ENCODE measurements at places on chromosomes 6 and 20.

DNA sequence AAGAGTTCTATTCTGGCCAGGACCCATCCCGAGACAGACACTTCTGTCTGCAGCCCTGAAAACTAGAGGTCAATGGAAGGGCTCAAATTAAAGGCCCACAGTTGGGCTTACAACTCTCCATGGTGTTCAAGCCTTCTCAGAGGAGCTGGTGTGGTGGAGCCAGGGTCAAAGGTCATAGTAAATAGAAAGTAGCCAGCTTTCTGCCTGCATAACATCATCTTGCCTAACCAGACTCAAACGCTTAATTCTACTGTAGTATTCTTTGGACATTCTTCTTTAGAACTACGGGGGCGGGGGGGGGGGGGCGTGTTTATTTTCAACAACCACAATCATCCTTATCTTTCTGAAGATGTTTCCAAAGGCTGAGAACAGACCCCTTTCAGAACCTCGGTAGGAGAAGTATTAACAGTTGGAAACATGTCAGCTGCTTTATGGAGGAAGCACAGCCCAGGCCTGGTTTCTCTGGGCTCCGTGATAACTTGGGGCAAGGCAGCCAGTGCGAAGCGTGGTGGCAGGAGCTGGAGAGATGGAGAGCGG lies 1.5 kb upstream of the RREB1 start:
- DNase-seq, result no peak

DNA sequence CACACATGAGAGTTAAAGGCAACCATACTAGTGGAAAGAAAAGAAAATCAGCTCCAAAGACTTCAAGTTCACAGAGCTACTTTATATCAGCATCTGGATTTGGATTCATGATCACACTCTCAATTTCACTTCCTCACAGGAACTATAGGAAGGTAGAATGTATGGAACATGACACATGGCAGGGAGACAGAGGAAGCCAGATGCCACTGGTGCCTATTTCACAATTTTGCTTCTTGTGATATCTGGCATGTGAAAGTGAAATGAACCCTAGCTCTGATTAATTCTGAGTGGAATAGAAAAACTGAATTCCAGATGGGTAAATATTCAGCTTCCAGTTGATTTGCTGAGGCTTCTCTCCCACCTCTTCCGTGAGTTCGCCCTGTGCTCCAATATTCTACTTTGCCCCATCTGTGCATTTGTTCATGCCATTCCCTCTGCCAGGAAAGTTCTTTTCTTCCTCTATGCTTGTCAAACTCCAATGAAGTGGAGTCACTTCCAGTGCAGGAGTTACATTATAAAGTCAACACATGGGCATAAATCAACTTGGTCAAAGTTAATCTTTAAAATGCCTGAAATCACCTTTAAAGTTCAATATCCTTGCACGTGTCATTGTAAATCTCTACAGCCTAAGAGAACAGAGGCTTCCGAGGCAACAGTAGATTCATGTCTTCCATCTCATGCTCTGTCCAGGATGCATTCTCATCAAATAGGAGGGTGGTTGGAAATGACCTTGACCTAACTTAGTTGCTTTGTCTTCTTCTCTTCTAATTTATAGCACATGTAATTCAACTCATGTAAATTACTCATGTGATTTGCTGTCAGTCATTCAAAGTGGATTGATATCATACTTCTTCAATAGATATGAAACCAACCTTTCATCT lies 275.3 kb downstream of the HIVEP2 start:
- DNase-seq, result no peak

DNA sequence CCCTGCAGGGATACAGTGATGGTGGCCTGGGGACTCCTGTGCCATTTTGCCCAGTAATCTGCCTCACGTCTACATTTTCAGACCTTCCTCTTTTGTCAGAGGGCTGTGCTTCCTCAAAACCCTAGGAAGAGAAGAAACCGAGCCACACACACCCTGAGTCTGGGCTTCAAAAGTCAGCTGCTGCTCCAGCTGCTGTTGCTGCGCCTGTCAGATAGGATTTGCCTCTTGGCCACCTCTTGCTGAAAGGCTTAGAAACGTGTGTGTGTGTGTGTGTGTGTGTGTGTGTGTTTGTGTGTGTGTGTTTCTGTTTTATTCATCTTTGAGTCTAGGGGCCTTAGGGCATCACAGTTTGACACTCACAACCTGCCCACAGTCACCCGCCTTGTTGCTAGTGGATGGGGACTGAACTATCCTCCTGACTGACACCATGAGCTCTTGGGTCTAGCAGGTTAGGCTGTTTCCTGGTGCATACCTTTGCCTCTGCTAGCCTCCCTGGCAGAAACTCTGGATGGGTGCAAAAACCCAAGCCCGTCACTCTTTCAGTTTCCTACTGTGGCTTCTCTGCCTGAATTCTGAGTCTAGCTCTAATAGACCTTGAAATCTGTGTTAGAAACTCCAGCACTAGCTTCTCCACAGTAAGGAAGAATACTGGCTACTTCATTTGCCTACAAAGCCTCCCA lies 94.9 kb upstream of the CEP85L start:
- DNase-seq, result no peak

GRCh38 chr20:48632017-48632824 lies 195.6 kb downstream of the PREX1 start:
- DNase-seq, result no peak

- no peak for DNase-seq
Measured at GRCh38 chr20:3071610-3072529, at the start of gene OXT. OXT (plus strand) TSS chr20:3071620; CDS start chr20:3071656, 36 bp downstream.

DNA sequence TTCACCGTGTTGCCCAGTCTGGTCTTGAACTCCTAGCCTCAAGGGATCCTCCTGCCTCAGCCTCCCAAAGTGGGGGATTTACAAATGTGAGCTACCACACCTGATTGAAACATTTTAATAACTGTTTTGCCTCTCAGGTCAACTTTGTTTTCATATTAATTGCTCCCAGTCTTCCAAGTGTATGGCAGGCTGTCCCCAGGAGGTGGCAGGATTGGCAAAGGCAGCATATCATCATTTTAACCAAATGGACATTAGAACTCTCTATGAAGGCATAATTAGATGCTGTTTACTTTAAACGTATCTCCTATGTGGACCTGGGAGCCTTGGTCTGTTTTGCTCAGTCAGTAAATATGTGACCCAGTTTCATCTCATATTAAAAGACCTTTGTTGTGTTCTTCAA lies 59.2 kb upstream of the CSE1L start:
- no peak for DNase-seq

GRCh38 chr6:18323935-18324705 lies 59.8 kb upstream of the DEK start:
- DNase-seq, result no peak

DNA sequence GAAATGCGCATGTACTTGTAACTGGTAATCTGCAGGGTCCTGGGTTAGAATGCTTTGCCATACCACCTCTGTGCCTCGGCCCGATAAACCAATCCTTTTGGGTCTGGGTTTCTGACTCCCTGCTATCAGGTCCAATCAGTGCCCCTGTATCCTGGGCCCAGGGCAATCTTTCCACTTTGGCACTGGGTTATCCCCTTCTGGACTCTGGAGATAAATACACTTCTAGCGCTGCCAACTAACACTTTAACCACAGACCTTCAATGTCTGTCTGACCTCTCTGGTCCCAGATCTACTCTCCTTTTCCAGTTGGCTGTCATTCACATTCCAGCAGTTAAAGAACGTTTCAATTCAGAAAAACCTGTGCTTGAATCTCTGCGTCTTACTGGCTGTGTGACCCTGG lies 55.3 kb downstream of the DNAAF9 start:
- DNase-seq, result no peak

GRCh38 chr20:56418385-56418861 lies 6.4 kb downstream of the CASS4 start:
- no peak for DNase-seq

GRCh38 chr6:168616816-168617765 lies 176.1 kb downstream of the SMOC2 start:
- no peak for DNase-seq

GRCh38 chr6:70079241-70079640 lies 212.9 kb downstream of the COL19A1 start:
- no peak for DNase-seq

GRCh38 chr6:153956808-153957207 lies 82.2 kb upstream of the OPRM1 start:
- no peak for DNase-seq

DNA sequence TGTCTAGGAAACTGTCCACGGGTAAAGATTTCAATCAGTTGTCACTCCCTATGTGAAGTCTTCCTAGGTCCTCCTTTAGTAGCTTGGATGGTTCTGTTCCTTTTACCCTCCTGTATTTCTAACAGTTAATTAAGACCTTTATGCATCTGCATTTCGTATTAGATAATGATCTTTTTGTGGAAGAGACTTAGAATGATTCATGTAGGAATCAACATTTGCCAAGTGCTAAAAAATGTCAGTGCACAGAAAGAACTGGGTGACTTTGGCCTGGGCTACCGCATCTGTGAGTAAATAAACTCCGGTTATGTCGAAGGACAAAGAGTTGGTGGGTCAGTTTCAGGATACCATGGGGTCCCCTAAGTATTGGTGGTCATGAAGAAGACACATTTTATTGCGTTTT lies 918.0 kb downstream of the TFAP2A start:
- DNase-seq, result no peak

DNA sequence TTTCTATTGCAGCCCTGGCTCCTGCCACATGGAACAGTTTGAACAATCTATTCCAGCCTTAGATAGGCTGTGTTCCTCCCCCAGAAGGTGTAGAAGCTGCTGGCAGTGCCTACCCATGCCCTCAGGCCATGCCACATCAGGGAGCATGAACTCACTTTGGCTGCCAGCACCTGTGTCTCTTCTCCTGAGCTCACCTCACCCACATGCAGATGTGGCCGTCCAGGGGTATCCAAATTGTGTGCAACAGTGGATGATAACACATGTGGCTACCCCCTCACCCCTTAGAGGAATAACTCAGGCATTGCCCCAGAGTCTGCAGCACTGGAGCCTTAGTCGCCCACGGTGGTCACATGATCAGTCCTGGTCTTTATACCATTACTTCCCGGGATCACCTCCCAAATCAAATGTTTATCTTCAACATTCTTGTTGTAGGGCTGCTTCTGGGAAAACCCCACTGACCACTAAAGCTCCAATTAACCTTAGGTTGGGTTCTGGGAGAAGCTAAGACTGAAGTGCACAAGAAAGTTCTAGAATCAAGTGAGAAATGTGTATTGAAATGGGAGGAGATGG lies 110.4 kb downstream of the BANF2 start:
- no peak for DNase-seq

- DNase-seq, result no peak
Measured at GRCh38 chr6:119158057-119158848, 79.8 kb upstream of the FAM184A start.

DNA sequence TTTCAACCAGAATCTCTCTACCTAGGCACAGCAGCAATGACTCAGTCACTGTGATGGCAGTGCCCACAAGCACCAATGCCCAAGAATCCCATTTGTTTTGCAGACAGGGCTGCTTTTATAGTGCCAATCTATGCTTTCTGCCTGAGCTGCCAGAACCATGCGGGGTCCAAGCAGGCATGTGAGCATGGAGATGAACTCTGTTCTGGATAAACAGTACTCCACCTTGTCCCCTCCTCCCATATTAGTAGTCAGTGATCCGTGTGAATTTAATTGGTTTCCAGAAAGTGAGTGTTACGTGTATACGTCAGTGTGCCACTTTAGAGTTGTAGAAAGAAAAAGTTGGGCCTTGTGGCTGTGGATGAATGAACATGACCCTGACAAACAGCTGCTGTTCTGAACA lies 79.4 kb downstream of the SASH1 start:
- no peak for DNase-seq

DNA sequence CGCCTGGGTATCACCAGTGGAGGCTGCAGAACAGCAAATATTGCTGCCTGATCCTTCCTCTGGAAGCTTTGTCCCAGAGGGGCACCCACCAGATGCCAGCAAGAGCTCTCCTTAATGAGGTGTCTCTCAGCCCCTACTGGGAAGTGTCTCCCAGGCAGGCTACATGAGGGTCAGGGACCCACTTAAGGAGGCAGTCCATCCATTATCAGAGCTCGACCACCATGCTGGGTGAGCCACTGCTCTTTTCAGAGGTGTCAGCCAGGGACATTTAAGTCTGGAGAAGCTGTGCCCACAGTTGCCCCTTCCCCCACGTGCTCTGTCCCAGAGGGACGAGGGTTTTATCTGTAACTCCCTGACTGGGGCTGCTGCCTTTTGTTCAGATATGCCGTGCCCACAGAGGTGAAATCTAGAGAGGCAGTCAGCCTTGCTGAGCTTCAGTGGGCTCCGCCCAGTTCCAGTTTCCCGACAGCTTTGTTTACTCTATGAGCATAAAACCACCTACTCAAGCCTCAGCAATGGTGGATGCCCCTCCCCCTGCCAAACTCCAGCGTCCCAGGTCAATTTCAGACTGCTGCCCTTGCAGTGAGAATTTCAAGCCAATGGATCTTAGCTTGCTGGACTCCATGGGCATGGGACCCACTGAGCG lies 25.9 kb upstream of the AIG1 start:
- DNase-seq, result no peak

GRCh38 chr20:59195316-59195993 lies 31.8 kb downstream of the ZNF831 start:
- no peak for DNase-seq

DNA sequence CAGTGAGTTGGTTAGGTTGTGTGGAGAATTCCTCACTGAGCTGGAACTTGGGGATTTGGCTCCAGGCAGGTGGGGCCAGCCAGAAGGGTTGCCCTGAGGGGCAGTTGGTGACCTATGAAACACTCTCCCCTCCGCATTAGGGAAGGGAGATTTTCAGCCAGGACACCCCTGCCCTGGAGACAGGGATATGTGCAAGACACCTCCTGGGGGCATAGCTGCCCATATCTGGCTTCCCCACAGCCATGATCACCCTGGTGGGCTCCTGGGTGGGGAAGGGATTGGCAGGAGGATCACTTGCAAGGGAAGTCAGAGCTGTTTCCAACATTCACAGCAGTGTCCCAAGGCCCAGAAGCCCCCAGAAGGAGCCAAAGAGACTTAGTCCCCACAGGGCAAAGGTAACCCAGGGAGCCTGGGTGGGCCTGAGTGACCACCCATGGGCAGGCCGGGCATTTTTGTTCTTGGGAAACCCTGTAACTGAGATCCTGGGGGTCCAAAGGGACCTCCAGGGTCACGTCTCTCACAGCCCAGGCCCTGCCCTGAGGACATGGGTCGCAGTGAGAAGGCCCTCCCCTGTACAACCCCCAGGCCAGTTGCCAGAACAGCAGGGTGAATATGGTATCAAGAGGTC lies 145.8 kb downstream of the MRPL14 start:
- no peak for DNase-seq

DNA sequence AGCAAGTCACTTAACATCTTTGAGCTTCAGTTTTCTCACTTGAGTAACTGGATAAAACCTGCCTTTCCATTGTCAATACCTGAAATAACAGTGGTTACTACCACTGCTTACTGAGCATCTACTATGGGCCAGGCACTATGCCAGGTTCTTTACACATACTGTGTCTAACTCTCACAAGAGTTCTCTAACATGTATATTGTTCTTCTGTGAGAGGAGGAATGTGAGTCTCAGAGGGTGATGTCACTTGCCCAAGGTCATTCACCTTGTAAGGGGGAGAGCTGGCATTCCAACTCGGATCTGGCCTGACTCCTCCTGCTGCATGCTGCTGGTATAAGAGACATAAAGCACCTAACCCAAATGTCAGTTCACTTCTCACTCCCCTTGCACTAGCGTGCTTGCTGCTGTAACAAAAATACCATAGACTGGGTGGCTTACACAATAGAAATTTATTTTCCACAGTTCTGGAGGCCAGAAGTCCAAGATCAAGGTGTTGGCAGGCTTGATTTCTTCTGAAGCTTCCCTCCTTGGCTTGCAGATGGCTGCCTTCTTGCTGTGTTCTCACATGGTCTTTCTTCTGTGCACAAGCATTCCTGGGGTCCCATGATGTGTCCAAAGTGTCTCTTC lies 21.9 kb upstream of the SGK2 start:
- no peak for DNase-seq

GRCh38 chr20:59993736-59994430 lies 35.7 kb downstream of the CDH26 start:
- no peak for DNase-seq
